NCI-H2029 (cell line): ENCODE measurements at places on chromosomes 7 and 10.
A peak's percentile ranks its signal among the peaks of the same experiment; 100 is the strongest.

DNA sequence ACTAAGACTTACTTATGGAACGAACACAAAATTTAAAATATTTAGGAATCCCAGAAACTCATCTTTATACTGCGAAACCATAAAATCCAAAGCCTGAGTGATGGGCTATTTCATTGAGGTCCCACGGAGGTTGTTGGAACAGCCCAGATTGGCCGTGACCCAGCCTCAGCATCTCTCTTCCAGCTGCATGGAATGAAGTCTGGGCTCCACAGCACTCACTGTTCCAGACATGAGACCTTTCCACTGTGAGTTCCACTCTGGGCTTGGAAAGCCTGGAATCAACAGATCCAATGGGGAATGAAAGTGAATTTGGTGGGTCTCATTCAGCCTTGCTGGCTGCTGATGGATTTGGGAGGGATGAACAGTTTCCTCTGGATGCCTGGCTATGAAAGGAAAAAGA is 184.9 kb downstream of the EMX2 start:
- DNase-seq: no peak

- DNase-seq: no peak
Measured at GRCh38 chr10:54607983-54608382, 193.0 kb downstream of the PCDH15 start.

DNA sequence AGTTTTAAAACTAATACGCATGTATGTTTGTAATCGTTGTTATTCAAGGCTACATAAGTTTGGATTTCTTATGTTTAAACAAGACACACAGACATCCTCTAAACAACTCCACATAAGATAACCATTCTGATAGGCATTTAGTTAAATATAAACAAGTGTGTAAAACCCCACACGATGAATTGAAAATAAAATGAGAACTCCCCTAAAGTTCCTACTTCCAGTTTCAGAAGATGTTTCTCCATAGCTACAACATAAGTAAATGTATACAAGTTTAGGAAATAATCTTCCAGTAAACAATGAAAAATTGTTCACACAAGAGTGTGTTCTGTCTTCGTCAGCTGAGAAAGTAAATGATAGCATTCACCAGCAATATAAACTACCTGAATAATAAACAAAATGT is 246.8 kb downstream of the RNLS start:
- DNase-seq: no peak

DNA sequence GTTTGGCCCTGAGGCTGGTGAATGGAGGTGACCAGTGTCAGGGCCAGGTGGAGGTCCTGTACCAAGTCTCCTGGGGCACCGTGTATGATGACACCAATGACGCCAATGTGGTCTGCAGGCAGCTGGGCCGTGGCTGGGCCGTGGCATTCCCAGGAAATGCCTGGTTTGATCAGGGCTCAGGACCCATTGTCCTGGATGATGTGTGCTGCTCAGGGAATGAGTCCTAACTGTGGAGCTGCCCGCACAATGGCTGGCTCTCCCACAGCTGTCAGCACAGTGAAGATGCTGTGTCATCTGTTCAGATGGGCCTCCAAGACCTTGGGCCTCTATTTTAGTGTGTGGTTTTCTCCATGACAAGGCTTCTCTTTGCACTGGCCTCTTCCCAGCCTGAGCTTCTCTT is 64.0 kb downstream of the DMBT1 start:
- no peak for DNase-seq

DNA sequence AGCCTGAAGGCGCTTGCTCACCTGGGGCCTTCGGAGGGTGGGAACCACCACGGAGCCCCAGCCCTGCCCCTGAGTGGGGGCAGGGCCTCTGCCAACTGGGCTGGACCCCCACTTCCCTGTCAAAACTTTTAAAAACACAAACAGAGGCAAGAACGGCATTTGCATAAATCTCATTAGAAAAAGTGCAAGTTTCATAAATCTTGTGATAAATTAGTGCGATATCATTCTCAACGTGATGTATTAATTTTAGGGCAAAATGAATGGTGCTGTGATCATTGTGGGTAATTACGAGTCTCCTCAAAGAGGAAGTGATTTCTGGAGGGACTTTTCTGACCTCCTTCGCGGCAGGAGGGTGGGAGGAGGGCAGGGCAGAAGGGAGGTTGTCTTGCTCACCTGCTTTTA is 98.3 kb downstream of the CDH23 start:
- DNase-seq: no peak

GRCh38 chr10:110357252-110357780 is 52.6 kb upstream of the SMNDC1 start:
- DNase-seq: no peak

DNA sequence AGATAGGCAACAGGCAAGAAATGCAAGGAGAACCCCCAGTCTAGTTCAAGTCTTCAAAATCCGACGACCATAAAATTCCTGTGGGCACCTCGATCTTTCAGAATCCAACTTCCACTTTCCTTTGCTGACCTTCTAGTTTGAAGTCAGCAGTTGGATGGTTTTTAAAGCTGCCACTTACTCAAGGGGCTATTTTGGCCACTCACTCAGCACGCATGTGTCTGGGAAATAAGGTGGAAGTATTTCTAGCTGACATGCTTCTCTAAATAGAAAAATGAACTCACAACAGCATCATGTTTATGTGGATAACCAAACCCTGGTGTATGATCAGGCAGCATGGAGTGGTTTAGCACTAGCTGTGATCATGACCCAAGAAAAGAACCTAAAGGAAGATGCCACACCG is at the start of gene NRAP:
Gene NRAP (minus strand): TSS at position 134 of the 400 bp plus-strand sequence. CDS start 159 bp downstream, outside the sequence.
- DNase-seq: no peak

DNA sequence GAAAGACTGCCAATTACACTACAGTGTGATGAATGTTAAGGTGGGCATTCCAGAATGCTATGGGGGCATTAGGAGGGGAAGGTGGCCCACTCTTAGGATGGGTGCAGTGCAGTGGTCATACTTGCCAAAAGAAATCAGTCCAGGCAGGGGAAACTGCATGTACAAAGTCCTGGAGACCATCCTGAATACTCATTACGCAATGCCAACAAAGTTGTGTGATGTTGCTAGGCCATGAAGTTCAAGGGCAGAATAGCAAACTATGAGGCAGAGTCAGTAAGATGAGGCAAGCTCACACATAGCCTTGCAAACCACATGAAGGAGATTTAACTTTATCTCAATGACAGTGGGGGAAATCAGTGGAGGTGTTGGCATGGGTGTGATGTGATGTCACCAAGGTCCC is 49.8 kb upstream of the SLC35B4 start:
- DNase-seq: no peak

- DNase-seq: no peak
Measured at GRCh38 chr7:20964281-20964918, 177.7 kb upstream of the SP8 start.

DNA sequence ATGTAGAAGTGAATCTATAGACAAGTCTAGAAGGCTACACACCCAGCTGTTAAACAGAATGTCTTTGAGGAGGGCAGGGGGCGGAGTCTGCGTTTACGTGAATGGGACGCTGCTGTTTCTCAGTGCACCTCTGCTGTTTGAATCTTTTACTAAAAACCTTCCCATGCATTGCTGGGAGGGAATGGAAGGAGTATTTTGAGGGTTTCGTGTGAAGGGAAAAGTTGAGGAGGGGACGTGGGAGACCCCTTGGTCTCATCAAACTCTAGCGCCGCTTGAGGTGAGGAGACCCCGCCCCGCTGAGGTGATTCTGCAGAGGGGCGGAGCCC is 492 bp upstream of the VCL start:
- DNase-seq: peak; percentile 54

DNA sequence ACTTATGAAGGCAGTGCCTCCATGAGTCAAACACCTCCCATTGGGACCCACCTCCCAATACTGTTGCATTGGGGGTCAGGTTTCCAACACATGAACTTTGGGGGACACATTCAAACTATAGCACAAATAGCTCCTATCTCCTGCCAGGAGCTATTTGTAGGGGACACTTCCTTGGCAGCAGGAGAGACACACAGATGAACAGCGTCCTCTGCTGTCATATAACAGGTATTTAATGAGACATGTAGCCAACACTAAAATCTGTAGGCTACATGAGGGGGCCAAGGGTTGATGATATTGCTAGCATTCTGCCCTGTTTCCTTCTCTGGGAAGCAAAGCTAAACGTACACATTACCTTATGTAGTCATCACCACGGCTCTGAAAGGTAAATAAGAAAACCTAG is 2.6 kb upstream of the GPR26 start:
- no peak for DNase-seq

GRCh38 chr7:154438571-154439367 is 386.6 kb downstream of the DPP6 start:
- no peak for DNase-seq

DNA sequence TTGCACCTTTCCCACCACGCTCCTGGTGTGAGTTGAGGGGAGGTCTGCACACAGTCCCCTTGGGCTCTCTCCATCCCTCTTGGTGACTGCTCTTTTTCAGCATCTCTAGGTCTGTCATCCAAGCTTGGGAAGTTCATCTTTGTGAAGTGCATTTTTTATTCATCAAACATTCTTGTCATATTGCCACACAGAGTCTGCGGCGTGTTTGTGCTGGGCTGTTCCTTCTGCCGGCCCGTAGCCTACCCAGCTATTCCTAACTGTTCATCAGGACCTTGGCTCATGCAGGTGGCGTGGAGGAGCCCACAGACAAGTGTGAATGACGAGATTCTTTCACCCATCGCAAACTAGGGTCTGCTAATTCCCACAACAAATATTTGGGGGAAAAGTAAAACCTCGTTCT is 164.8 kb downstream of the RTKN2 start:
- no peak for DNase-seq

DNA sequence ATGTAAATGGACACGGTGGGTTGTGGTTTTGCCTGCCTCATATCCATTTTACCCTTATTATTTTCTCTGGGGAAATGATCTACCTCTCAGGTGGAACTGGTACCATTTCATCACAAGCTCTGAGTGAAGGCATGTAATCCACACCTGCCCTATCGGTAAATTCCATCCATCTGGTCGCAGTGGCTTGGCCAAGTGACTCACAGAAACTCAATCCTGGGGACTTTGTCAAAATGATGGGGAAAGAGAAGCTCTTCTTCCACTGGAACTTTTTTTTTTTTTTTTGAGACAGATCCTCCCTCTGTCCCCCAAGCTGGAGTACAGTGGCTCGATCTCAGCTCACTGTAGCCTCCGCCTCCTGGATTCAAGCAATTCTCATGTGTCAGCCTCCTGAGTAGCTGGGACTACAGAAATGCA is 48.2 kb upstream of the ANKRD1 start:
- no peak for DNase-seq

DNA sequence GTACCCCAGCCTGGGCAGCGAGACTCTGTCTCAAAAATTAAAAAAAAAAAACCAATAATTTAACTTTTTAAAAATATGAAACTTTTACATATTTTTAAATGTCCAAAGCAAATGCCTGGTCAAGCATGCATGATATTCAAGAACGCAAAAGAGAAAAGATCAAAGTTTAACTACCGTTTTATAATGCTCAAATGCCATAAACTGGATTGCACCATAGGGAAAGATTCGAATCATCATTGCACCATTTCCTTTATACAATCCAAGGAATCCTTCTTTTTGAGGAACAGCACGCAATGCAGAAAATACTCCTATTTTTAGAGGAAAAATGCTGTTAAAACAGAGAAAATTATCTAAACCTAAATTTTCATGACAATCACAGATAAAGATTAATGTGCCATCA is 20.9 kb downstream of the SLC25A16 start:
- no peak for DNase-seq

DNA sequence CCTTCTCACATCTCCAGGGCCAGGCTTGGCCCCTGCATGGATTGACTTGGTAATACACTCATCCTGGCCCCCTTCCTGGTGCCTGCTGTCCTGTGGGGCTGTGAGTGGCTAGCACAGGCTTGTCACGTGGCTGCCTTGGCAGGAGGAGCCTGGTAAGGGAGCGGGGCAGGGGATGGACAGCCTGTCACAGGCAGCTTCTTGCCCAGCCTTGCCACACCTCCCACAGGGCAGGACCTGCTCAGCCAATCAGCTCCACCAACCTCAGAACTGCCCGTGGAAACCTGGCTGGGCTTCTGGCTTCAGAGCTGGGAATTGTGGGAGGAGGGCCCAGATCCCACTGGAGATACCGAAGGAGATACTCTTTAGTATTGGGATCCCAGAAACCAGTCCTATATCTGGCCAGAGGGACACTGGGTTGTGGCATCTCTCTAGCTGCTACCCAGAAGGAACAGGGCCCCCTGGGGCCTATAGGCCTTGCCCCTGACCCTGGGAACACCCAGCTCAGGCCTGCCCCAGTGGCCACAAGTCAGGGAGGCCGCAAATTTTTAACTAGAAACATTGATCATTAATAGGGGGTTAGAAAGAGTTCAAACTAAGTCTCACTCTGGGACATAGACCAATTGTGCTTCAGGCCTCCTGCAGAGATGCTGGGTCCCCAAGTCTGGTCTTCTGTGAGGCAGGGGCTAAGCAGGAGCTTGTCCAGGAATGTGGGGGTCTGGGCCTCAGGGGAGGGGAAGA is at the start of gene HOGA1:
Gene HOGA1 (plus strand): TSS at position 330 of the 738 bp plus-strand sequence. CDS start 315 bp downstream, at position 645.
- no peak for DNase-seq

DNA sequence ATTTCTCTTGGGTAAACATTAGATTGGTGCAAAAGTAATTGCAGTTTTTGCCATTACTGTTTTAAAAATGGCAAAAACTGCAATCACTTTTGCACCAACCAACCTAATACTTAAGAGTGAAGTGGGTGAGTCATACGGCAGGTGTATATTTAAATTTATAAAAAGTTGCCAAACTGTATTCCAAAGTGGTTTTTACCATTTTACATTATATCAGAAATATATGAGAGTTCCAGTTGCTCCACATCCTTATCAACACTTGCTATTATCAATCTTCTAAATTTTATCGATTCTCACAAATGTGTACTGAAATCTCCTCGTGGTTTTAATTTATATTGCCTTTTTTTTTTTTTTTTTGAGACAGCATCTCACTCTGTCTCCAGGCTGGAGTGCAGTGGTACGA is 3.5 kb upstream of the SCRN1 start:
- no peak for DNase-seq

GRCh38 chr7:130793855-130794618 is 60.0 kb upstream of the KLF14 start:
- DNase-seq: no peak

- DNase-seq: no peak
Measured at GRCh38 chr10:23413629-23414089, 25.2 kb upstream of the OTUD1 start.

DNA sequence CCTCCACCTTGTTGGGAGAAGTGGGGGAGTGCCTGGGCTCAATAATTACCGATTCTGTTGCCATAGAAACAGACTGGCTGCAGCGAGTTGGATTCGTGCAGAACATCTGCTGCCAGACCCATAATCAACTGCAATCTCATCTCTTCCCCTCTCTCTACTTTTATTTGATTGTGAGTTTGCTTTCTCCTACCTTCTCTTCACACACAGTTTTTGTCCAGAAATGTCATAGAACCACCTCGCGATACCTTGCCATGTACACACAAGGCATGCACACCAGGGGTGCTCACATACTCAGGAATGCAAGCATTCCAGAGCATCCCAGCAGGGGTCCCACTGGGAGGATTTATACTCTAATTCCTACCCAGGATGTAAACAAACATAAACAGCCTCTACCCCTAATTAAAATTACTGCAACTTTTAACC is 262.2 kb upstream of the AOAH start:
- no peak for DNase-seq

DNA sequence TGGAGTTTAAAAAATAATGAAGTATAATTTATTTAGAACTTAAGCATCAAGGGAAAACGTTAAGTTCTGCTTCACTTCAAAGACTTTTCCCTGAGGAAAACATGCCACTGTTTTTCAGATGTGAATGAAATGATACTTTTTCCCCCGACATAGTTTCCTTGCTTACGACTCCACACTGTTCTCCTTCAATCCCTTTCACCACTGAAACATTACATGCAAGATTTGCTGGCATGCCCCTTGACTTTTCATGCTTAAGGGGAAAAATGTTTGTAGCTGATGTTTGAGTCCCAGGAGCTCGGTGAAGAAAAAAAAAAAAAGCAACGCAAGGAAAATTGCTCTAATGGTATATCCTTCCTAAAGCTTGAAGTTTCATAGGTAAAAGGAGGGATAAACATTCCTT is 10.0 kb downstream of the GLI3 start:
- DNase-seq: no peak
